Placental epithelial cell (primary cell): ENCODE measurements at places on chromosomes 5 and 9. TPM values are rescaled to one million over a fixed set of nuclear protein-coding genes. Genes with fewer than 3 reads are reported as not detected.

The PCDHA4 gene
- total RNA-seq, result 0.79 and 0.87 TPM in 2 replicates

The TUT7 gene
- total RNA-seq, result 54.9 and 119 TPM in 2 replicates

The TMEM174 gene
- not detected in 2 replicates for total RNA-seq

The GGTA1 gene
- not detected in 2 replicates for total RNA-seq

The TNFSF15 gene
- 0.22 TPM in 1 of 2 replicates, not detected in the other for total RNA-seq

The TJP2 gene
- 160 and 221 TPM in 2 replicates for total RNA-seq

The PRR16 gene
- 14.7 and 36.1 TPM in 2 replicates for total RNA-seq

The ARPC5L gene
- total RNA-seq, result 10.5 and 11.0 TPM in 2 replicates

The PCDHGB2 gene
- total RNA-seq, result 0.33 and 2.4 TPM in 2 replicates

The FOXD4 gene
- under 0.01 TPM in 1 of 2 replicates, not detected in the other for total RNA-seq

The RNF224 gene
- total RNA-seq, result 0.76 and 2.0 TPM in 2 replicates

The CCDC180 gene
- 2.9 and 11.4 TPM in 2 replicates for total RNA-seq

The GDF9 gene
- total RNA-seq, result under 0.01 and 0.22 TPM in 2 replicates

The NMUR2 gene
- 0.11 TPM in 1 of 2 replicates, not detected in the other for total RNA-seq

The CLIC3 gene
- total RNA-seq, result 328 and 397 TPM in 2 replicates

The SPAG8 gene
- total RNA-seq, result 0.65 and 1.2 TPM in 2 replicates

The PTGES gene
- 309 and 422 TPM in 2 replicates for total RNA-seq

The IL9 gene
- total RNA-seq, result not detected in 2 replicates

The CTSL gene
- total RNA-seq, result 54.3 and 57.3 TPM in 2 replicates

The LEAP2 gene
- 0.39 TPM in 1 of 2 replicates, not detected in the other for total RNA-seq

The LCN9 gene
- total RNA-seq, result not detected in 2 replicates

The KCNN2 gene
- total RNA-seq, result 0.33 and 0.39 TPM in 2 replicates

The PCDHGC4 gene
- 0.54 and 2.4 TPM in 2 replicates for total RNA-seq

The THBS4 gene
- total RNA-seq, result 0.79 and 0.98 TPM in 2 replicates

The FBP2 gene
- not detected in 2 replicates for total RNA-seq

The RAD50 gene
- 20.0 and 34.9 TPM in 2 replicates for total RNA-seq

The TOPORS gene
- 21.2 and 25.1 TPM in 2 replicates for total RNA-seq

The PCDHB4 gene
- total RNA-seq, result 0.22 and 0.39 TPM in 2 replicates

The DOCK2 gene
- total RNA-seq, result 1.2 TPM in 1 of 2 replicates, not detected in the other

The ISCA1 gene
- 16.5 and 25.1 TPM in 2 replicates for total RNA-seq

The RECK gene
- 22.2 and 54.2 TPM in 2 replicates for total RNA-seq

The RBM22 gene
- total RNA-seq, result 25.1 and 35.4 TPM in 2 replicates

The TAF1L gene
- not detected in 2 replicates for total RNA-seq

The RGS7BP gene
- not detected in 2 replicates for total RNA-seq

The AK6 gene
- 7.5 and 12.5 TPM in 2 replicates for total RNA-seq

The PCBD2 gene
- 3.5 and 3.7 TPM in 2 replicates for total RNA-seq

The CAMLG gene
- 23.6 and 43.2 TPM in 2 replicates for total RNA-seq

The PCDHGB5 gene
- 13.7 and 15.4 TPM in 2 replicates for total RNA-seq

The LCN15 gene
- not detected in 2 replicates for total RNA-seq

The ANKRD18B gene
- total RNA-seq, result 0.43 and 0.79 TPM in 2 replicates

The SLC6A3 gene
- not detected in 2 replicates for total RNA-seq

The FCN2 gene
- not detected in 2 replicates for total RNA-seq

The PLAC8L1 gene
- total RNA-seq, result not detected in 2 replicates

The CLTB gene
- total RNA-seq, result 115 and 400 TPM in 2 replicates

The INSL4 gene
- not detected in 2 replicates for total RNA-seq

The CTNND2 gene
- total RNA-seq, result under 0.01 TPM in 1 of 2 replicates, not detected in the other

The CDC20B gene
- total RNA-seq, result not detected in 2 replicates

The ZNF879 gene
- total RNA-seq, result 4.4 and 7.5 TPM in 2 replicates

The ADGRD2 gene
- not detected in 2 replicates for total RNA-seq

The TRIM7 gene
- total RNA-seq, result 1.2 and 1.8 TPM in 2 replicates

The OR1L8 gene
- total RNA-seq, result 0.11 TPM in 1 of 2 replicates, not detected in the other

The ANKRD31 gene
- total RNA-seq, result 0.39 and 0.43 TPM in 2 replicates

The OLFML2A gene
- 8.6 and 14.9 TPM in 2 replicates for total RNA-seq

The MORN5 gene
- not detected in 2 replicates for total RNA-seq

The KIF3A gene
- 6.0 and 9.0 TPM in 2 replicates for total RNA-seq

The BHMT gene
- total RNA-seq, result not detected in 2 replicates

The ARID3C gene
- total RNA-seq, result not detected in 2 replicates

The JADE2 gene
- 36.9 and 39.7 TPM in 2 replicates for total RNA-seq
